Progenitor cell of endocrine pancreas (in vitro differentiated cells): ENCODE measurements at places on chromosomes 16 and 17.
A peak's percentile ranks its signal among the peaks of the same experiment; 100 is the strongest.

DNA sequence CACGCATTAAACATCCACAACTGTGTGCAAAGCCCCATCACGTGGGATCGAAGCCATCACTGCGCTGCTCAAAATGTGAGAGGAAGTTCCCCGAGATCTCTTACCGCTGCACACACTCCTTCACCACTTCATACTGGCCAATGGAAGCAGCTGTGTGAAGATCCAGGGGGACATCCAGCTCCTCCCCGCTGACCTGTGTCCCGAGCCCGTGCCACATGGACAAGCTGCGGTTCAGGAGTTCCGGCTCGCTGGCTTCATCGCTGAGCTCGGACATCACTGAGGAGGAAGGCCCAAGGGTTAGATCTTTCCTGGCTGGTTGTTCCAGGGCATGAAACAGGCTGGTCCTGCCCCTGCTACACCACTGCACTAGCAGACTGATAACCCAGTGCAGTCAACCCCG is 4.2 kb downstream of the ANKS3 start:
- DNase-seq = no peak

DNA sequence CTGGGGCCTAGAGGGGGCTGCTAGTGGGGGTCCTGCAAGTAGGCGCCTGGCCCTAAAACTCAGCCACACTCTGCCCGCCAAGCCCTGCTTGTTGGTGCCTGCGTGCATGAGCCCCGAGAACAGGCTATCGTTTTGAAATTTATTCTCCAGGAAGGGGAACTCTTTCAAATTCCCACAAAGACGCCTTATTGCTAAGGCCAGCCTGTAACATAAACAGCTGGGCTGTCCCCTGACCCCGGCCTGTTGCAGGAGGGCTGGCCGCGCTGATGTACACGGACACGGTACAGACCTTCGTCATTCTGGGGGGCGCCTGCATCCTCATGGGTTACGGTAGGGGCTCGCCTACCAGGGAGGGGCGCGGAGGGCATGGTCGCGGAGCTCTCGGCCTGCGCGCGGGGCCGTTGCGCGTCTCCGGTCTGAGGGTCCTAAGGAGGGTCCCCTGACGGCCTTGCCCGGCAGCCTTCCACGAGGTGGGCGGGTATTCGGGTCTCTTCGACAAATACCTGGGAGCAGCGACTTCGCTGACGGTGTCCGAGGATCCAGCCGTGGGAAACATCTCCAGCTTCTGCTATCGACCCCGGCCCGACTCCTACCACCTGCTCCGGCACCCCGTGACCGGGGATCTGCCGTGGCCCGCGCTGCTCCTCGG is 4.3 kb downstream of the SLC5A2 start:
- no peak for DNase-seq

DNA sequence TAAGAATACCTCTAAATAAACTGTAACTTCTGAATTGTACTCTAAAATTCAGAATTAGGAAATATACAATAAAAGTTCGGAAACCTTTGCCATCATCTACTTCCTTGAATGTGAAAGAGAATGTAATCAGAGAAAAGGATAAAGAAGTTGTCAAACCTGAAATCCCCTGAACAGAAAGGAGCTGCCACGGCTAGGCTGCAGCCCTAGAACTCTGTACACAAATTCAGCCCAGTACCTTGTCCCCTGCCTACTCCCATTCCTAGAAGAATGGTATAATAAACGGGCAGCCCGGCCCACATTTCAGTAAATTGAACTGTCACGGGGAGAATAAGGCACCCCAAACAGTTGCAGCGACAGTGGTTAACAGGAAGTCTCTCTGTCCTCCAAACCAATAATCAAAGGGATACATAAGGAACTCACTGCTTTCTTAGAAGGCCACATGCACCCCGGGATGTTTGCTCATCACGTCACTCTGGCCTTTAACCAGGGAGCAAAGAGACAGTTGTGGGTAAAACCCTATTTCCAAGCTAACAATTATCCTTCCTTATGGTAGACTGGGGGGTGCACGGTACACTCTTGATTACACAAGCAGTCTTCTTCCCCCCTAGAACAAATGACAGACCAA is 24.3 kb upstream of the RFFL start:
- peak; percentile 10 for DNase-seq

GRCh38 chr17:47762728-47763127 is 29.7 kb downstream of the TBX21 start:
- no peak for DNase-seq

DNA sequence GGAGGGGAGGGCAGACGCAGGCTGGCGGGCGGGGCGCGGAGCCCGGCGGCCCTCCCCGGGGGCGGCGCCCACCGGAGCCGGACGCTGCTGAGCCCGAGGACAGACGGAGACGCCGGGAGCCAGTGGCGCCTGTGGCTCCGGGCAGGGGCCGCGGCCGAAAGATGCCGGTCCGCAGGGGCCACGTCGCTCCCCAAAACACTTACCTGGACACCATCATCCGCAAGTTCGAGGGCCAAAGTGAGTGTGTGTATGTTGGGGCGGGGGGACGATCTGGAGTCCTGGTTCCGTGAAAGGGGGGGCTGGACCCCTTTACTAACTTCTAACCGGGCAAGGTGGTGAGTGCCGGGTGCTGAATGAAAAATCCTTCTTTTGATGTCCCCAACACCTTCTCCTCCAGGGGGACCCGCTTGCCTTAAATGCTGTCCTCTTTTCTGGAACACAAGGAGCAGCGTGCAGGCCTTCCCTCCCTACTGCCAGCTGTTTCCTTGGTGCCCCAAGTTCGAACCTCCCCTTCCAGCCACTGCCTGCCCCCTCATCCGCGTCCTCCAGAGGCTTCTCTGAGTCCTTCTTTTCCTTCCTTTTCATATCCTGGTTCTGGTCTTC is at the start of gene KCNH6:
Gene KCNH6, plus strand, starts transcription at position 106 of the 603 bp plus-strand sequence. Its CDS starts 56 bp downstream, at position 162.
- no peak for DNase-seq

DNA sequence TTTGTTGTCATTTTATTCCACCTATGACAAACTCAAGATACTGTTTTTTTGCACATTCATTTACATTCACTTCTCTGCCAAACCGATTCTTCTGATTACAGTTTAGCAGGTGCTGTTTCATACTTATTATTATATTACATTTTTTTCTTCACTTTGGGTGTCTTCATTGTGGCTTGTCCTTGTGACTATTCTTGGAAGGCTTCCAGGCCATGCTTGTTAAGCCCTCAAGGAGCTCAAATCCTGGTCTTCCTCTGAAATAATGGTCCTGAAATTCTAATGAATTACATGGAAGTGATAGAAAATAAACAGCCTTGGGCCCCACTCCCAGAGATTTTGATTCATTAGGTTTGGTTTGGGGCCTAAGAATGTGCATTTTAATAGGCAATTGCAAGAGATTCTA is 1.4 kb downstream of the KRTAP2-4 start:
- no peak for DNase-seq

DNA sequence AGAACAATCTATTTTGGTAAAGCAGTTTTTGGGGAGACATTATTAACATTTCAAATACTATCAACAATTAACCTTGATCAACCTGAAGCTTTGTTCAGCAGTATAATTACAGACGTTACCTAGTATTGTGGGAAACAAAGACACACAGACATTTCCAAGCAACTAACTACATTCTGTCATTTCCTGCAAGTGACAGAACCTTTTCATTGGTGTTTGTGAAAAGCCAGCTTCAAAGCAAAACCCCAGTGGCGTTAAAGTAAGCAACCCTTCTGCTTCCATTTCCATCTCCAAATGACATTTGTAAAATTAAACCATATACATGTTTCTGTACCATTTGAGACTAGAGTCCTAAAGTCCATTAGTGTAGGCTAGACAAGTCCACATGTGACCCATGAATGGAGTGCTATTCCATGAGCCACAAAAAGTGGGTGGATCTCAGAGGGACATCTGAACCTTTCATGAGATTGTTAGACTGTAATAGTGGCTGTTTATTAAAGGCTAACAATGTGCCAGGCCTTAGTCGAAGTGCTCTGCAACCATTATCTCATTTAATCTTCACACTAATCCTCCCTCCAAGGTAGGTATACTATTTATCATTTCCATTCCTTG is 101.2 kb downstream of the SSH2 start:
- DNase-seq = no peak

DNA sequence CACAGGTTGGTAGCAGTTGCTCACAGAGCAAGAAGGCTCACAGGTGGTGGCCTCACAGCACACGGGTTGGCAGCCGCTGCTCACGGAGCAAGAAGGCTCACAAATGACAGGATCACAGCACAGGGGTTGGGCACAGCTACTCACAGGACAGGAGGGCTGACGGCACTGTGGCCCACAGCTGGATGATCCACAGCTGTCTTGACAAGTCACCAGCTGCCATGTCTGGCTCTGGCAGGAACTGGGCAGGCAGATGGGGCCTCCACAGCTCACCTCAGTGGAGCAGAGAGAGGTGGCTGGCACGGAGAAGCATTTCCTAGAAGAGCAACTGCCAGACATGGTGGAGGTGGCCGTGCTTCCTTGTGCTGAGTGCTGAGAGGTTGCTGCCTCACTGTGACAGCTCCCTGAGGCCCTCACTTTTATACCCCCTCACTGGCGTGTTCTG is at the start of gene KRTAP16-1:
Gene KRTAP16-1, minus strand, starts transcription at position 392 of the 442 bp plus-strand sequence. Its CDS starts 56 bp downstream, at position 336.
- DNase-seq = no peak

DNA sequence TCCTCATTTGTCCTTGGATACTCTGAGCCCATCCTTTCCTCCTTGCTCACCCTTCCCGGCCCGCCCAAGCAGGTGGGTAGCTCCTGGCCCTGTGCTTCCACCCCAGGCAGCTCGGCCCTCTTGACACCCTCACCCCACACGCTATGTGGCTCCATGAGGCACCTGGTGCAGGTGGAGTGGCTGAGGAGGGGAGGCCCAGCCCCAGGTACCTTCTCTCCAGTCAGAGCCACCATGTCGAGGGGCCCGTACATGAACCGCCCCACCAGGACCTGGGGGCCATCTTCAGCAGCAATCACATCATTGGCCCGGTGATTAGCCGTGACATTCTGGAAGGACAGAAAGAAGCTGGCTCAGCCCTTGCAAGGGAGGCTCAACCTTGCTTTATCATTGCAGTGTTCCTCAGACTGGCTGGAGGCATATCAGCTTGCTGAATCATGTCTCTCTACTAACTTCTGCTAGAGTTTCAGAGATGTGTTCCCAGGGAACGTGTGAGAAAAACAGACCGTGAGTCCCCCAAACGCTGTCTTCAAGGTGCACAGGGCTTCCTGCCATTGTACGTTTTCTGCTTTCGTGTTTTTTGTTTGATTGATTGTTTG is 20.3 kb downstream of the PIMREG start:
- DNase-seq = no peak
